M059J (cell line): ENCODE measurements at places on chromosomes 1 and 21. TPM values are rescaled to one million over a fixed set of nuclear protein-coding genes. Genes with fewer than 3 reads are reported as not detected.
A peak's percentile ranks its signal among the peaks of the same experiment; 100 is the strongest.

GRCh38 chr1:109984190-109984455 is 442 bp upstream of the AHCYL1 start:
- peak; percentile 64 for DNase-seq

The ABCD3 gene
- total RNA-seq, result 42.8 and 73.5 TPM in 2 replicates

GRCh38 chr1:10528066-10529014 is 53.6 kb downstream of the PEX14 start:
- DNase-seq, result peak; percentile 98

The SYT6 gene
- not detected in 2 replicates for total RNA-seq

The DMBX1 gene
- total RNA-seq, result not detected in 2 replicates
